ENCODE measurements at places on chromosomes 12 and 14. TPM values are rescaled to one million over a fixed set of nuclear protein-coding genes. Genes with fewer than 3 reads are reported as not detected.

DNA sequence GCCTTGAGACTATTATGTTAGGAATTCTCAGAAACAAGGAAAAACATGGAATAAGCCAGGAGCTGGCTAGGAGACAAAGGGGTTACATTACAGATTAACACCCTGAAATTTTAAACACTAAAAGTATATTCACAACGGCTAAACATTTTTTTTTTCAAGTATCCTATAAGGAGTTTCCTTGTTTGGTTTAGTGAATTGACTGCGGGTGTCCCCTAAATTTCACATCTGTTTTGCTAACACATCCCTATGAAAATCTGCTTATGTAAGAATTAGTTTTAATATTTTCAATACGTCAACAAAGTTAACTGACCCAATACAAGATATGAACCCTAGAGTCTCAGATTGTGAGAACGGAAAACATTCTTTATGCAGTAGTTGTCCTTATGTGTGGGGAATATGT lies 19.0 kb downstream of the TAOK3 start:
- no peak for DNase-seq

GRCh38 chr12:98188650-98189077 lies 326.7 kb upstream of the TMPO start:
- no peak for DNase-seq

DNA sequence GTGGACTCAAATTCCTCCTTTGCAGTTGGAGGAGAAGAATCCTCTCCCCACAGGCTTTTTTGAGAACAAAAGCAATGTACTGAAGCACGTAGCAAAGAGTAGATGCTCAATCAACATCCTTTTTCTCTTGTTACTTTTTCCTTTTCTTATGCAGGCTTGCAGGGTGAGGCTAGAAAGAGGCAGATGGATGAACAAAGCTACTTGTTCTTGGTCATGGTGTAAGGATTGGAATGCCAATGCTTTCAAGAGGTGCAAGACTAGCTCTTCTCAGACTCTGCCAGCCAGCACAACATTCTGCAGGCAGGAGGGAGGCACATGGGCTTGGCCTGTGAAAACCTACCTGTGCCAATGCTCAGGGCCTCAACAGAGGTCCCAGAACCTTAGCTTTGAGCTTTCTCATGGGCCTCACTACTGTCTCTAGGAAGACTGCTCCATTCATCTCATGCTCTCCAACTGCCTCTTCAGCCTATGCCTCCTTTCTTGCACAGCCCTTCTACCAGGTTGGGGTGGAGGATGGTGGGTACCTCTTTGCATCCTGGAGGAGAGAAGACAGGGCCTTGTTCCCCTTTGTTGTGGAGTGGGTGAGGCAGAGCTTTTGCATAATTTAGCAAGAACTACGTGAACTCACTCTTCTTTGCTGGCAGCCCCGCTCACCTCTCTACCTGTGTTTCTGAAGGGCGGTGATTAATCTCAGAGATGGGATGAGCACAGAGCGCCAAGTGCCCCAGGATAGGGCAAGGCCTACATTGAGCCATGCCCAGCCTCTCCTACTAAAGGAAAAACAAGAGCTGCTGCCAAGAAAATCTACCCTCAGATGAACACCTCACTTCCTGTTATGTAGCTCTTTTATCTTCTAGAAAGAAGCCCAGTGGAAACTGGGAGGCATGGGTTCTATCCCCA lies 1119.7 kb downstream of the VRK1 start:
- peak; percentile 43 for DNase-seq

DNA sequence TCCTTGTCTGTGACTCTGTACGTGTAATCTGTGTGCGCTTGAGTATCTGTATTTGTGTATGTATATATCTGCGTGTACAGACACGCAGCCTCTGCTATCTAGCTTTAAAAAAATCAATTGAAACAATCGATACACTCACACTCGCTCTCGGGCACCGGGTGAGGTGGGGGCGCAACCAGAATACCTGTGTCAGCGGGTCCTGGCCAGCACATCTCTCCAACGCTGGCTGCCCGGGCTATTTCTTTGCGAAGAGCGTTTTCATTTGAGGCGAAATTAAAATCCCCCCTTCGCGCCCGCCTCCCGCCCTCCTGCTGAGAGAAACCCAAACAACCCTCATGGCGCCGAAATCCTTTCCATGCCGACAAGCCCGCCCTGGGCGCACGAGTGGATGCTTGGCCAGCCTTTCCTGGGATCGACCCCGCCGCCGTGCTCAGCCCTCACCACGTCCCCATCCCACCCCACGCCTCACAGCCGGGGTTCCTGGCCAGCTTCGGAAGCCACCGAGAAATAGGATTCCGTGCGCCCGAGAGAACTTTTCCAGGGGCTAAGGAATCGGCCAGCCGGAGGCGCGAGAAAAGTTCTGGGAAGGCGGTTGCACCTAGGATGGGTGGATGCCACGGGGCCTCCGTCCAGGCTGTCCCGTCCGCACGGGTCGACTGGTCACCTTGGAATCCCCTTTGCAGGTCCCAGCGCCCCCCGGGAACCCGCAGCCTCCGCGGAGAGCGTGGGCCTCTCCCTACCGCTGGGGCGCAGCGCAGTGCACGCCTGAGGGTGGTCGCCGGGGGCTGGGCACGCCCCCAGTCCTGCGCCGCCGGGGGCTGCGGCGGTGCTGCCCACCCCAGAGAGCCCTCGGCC lies 1.0 kb downstream of the ZDHHC22 start:
- no peak for DNase-seq

GRCh38 chr12:110721570-110721969 lies 21.1 kb downstream of the PPP1CC start:
- no peak for DNase-seq

GRCh38 chr12:71799106-71799505 lies 40.5 kb upstream of the TBC1D15 start:
- no peak for DNase-seq

The TSPAN19 gene
- not detected for total RNA-seq

The RFLNA gene
- not detected for total RNA-seq

DNA sequence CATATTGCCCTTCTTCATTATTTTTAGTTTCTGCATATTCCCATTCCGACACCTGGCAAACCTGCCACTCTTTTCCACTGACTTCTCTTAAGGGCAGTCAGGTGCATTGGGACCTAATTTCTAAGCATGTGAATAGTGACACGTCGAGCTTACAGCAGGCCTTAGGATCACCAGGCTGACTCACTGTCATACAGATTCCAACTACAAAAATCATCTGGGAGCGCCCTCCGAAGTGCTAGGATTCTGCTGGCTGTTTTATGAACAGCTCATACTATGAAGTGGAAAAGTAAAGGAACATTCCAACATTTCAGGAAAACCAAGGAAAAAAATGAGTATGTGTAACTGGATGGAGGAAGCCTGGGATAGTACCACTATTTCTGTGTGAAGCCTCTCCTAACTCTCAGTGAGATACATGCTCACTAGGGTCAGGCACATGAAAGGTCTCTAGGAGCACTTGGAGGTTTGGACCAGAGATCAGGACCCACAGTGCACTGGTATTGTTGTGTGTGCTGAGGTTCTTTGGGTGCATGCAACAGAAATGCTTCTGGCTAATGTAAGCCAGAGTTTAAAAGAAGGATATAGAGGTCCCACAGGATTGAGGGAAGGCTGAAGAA lies 257.4 kb downstream of the ZFP36L1 start:
- no peak for DNase-seq

The RILPL1 gene
- 2.2 TPM for total RNA-seq

The ACSS3 gene
- total RNA-seq = not detected

DNA sequence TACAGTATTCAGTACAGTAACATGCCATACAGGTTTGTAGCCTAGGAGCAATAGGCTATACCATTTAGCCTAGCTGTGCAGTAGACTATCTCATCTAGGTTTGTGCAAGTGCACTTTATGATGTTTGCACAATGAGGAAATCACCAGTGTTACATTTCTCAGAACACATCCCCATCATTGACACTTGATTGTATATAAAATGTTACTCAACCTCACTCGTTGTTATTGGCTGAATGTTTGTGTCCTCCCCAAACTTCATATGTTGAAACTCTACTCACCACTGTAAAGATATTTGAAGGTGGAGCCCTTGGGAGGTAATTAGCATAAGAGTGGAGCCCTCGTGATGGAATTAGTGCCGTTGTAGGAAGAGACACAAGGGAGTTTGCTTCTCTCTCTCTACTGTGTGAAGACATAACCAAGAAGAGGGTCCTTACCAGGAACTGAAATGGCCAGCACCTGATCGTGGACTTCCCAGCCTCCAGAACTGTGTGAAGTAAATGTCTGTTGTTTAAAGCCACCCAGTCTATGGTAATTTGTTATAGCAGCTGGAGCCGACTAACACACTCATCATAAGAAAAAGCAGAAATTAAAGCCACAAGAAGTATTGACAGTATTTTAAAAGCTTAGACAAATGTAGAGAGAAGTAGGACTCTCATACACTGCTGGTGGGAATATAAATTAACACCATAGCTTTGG lies 3.2 kb upstream of the MED13L start:
- no peak for DNase-seq

The ART4 gene
- total RNA-seq = not detected

GRCh38 chr12:124326871-124327270 lies 32.0 kb downstream of the RFLNA start:
- no peak for DNase-seq

- no peak for DNase-seq
Observed at GRCh38 chr12:50016501-50017475, 8.5 kb downstream of the RACGAP1 start.

- DNase-seq = peak; percentile 5
Observed at GRCh38 chr12:43937947-43938346, 102.1 kb downstream of the TMEM117 start.

- DNase-seq = peak; percentile 84
Observed at GRCh38 chr12:109775172-109775881, 57.9 kb downstream of the TRPV4 start.

DNA sequence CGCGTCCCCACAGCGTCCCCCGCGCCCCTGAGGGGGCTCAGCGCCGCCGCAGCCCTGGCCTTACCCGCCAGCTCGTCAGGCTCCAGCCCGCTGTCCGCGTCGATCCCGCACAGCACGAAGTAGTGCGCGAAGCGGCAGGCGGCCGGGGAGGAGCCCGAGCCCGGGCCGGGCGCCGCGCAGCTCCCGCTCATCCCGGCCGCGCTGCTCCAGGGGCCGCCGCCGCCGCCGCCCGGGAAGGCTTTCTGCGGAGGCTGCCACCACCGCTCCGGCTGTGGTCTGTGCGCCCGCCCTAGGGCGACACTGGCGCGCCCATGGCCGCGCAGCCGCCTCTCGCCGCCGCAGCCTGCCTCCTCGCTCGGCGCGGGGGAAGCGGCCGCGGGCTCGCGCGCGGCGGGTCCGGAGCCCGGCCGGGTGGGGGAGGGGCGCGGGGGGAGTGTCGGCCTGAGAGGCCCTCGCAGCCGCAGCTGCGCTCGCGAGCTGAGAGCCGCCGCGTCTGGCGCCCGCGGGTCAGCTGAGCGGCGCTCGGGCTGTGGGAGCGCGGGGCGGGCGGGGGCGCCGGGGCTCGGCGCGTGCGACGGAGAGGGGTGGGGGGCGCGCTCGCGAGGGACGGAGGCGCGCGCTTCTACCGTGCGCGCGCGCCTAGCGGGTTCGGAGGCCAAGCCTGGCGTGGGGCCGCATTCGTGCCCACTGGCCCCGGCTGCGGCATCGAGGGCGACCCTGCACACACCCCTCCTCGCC lies at the start of gene DENND5B:
DENND5B (minus strand) TSS at position 495 of the 738 bp plus-strand sequence; CDS start at position 191, 304 bp downstream.
- DNase-seq = peak; percentile 19

DNA sequence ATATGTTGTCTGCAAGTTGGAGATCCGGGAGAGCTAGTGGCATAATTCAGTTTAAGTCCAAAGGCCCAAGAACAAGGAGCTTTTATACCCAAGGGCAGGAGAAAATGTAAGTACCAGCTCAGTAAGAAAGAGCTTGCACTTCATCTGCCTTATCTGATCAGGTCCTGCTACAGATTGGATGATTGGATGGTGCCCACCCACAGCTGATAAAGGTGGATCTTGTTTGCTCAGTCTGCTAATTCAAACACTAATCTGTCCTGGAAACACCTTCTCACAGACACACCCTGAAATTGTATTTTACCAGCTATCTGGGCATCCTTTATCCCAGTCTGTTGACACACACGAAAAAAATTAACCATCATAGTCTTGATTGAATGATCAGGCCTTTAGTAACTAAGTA lies 230.7 kb upstream of the SLC16A7 start:
- no peak for DNase-seq

The MEG3 gene
- not detected for total RNA-seq

The RNASE4 gene
- 0.19 TPM for total RNA-seq

GRCh38 chr14:83863042-83863774 lies 1666.7 kb upstream of the FLRT2 start:
- no peak for DNase-seq
